Stimulated activated CD4-positive, alpha-beta T cell treated with anti-CD3 and anti-CD28 coated beads, Interleukin-15, amount 100 ng/mL, for 1 hour (primary cell): ENCODE measurements at places on chromosomes 5 and 9.
A peak's percentile ranks its signal among the peaks of the same experiment; 100 is the strongest.

GRCh38 chr9:87662808-87663528 is 63.0 kb upstream of the CTSL start:
- peak; percentile 43 for DNase-seq

- no peak for DNase-seq
Observed at GRCh38 chr9:120184266-120184665, 395.7 kb downstream of the CDK5RAP2 start.

DNA sequence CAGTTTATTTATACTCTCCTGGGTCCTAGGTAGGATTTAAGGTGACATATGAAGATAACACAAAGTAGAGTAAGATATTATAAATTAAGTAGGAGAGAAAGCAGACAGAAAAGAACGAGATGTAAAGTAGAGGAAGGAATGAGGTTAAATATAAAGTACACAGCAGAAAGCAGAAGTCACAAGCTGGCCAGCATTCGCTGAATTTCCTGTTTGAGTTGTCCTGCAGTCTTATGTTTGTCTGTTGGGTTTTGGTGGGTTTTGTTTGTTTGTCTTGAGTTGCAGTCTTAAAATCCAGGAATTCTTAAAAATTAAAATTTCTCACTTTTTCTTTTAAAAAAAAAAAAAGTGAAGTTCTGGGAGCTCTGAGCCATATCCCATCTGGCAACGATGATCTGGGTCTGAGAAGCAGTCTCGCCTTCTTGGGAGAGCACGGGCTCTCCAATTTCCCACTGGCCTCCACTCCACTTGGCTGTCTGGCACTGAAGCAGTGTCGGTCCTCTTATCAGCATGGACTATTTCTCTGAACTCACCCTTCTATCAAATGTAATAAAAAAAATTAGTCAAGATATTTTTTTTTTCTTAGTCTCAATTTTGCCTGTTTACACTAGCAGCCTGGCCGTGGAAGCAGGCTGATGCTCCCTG is 2.0 kb downstream of the S100Z start:
- DNase-seq = no peak

- DNase-seq = peak; percentile 10
Observed at GRCh38 chr9:26947736-26948135, 694 bp upstream of the PLAA start.

GRCh38 chr9:85007748-85008147 is 338.2 kb downstream of the NTRK2 start:
- DNase-seq = no peak

- no peak for DNase-seq
Observed at GRCh38 chr9:87498811-87499360, 1.2 kb downstream of the DAPK1 start.

- no peak for DNase-seq
Observed at GRCh38 chr5:53613061-53613460, 52.6 kb downstream of the NDUFS4 start.

DNA sequence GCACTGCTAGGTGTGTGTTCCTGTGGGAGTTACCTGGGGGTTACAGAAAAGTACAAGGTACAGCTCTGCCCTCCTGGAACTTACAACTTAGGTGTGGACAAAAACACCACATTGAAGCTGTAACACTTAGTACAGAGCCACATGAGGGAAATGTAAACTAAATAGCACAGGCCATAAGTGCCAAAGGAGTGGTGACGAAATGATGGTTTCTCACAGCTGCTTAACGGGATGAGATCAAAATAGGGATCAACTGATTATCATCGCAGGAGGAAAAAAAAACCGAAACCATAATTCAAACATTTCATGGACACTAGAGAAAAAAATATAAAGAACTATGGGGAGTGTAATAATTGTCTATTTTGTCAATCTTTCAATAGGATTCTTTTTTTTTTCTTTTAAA is 5.9 kb downstream of the LIX1 start:
- no peak for DNase-seq

- DNase-seq = no peak
Observed at GRCh38 chr5:140110646-140110957, 3.3 kb upstream of the PURA start.

GRCh38 chr9:100605405-100605804 is 27.5 kb downstream of the CAVIN4 start:
- DNase-seq = no peak

GRCh38 chr9:38086496-38086895 is 17.5 kb upstream of the SHB start:
- no peak for DNase-seq

DNA sequence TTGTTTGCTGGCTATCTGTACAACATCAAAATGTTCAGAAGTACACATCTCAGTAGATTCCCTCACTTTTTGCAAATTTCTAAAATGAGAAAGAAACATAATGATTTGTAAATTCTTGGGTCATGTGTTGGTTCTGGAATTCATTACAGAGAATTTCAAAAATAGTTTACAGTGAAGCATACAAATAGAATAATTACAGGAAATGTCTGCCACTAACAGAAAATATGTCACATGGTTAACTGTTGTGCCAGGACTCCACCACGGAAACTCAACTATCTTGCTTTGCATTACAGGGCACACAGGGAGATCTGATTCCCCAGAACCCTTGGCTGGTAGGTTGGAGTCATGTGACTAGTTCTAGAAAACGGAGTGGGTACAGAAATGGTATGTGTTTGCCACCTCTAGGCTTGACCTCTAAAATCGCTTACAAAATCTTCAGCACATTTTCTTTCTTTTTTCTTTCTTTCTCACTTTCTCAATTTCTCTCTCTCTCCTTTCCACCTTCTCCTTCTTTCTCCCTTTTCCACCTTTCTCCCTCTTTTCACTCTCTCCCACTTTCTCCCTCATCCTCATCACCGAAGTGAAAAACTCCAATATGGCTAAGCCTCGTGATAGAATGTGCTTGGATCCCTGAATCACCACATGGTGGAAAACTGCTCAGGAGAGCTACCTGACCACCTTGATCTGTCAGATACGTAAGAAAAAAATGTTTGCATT is 32.4 kb downstream of the RASEF start:
- no peak for DNase-seq

GRCh38 chr9:27090711-27091110 is 18.3 kb upstream of the TEK start:
- DNase-seq = no peak

- no peak for DNase-seq
Observed at GRCh38 chr9:130874783-130875182, 21.8 kb downstream of the QRFP start.

- DNase-seq = no peak
Observed at GRCh38 chr9:130446101-130446861, 1.5 kb downstream of the ASS1 start.

DNA sequence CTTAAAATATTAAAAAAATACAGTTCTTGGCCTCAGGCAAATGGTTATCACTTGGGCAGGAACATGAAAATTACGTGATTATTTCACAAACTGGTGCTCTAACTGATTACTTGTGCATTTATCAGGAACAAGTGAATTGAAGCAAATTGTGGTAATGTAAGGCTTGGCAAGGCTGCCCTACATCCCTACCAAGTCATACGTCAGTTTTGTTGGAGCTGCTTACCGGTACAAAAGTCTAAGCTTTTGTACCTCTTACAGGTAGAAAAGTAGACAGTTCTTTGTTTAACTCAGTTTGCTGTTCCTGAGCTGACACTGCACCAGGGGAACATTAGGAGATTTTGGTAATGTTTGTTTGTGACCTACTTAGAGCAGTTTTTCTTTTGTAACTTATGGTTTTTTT is 2.2 kb downstream of the G3BP1 start:
- DNase-seq = no peak

- DNase-seq = no peak
Observed at GRCh38 chr5:158812408-158812807, 287.3 kb downstream of the EBF1 start.

GRCh38 chr5:60586307-60586901 is 113.6 kb downstream of the DEPDC1B start:
- no peak for DNase-seq
